ENCODE measurements at places on chromosomes 2 and 18. TPM values are rescaled to one million over a fixed set of nuclear protein-coding genes. Genes with fewer than 3 reads are reported as not detected.
A peak's percentile ranks its signal among the peaks of the same experiment; 100 is the strongest.

The SLC19A3 gene
- 0.10 TPM for total RNA-seq

The MARS2 gene
- total RNA-seq: 5.6 TPM

DNA sequence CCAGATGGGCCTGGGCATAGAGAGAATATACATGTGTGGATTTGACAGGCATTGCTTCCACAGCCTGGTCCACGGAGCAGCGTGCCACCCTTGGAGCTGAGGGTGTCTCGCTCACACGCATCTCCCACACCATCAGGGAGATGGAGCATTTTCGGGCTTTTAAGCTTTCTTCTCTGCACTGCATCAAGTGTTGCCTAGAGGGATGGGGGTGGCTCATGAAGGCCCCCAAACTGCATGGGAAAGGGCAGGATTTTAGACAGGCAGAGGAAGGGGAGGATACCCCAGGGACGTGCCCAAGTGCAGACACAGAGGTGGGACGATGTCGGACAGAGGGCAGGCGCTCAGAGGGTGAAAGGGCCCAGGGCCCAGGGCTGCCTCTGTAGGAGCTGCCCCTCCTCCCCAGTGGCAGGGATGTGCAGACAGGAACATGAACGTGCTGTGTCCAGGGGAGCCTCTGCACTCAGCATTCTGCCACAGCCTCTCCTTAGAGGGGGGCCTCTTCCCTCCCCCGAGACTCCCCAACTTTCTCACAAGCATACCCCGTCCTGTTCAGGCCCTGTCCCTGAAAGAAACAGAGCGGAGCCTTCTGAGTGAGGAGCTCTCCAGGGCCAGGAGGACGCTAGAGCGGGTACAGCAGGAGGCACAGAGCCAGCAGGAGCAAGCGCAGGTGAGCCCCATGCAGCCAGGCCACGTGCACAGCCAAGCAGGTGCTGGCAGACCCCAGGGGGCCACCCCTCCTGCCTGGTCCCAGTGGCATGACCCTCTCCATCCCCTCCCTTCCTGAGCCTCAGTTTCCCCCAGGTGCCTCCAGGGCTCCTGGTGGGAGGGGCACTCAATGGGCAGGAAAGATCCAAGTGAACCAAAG, 42.9 kb upstream of the SNED1 start:
- DNase-seq: no peak

DNA sequence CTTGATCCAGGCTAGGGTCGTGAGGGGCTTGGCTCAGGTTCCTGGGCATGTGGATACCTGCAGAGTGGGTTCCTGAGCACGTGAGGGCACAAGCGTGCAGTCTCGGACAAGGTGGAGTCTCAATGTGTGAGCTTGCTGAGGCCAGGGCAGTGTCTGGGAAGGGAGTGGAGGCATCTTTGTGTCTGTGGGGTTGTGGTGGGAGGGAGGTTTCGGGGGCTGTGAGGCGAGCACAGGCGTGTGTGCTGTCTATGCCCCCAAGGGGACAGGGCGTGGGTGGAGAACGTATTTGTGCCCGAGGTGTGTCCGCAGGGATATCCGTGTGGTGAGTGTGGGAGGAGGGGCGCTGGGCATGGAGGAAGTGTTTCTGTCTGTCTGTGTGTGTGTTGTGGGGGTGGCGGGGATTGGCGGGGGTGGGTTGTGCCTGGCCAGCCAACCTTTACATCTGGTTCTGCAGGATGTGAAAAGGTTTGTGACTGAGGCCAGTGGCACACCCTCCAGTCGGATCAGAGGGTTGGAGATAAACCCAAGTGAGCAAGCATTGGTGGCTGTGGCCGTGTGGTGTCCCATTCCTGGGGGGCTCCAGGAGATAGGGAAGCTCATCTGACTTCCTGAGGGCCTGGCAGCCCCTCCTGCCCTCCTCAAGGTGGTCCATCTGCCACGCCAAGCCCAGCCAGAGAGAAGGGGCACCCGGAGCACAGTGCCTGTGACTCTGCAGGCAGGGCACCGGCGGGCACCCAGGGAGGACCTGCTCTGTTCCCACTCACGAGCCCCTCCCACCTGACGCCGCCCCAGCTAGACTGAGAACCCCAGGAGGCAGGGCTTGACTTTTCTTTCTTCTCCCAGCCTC, 57.1 kb downstream of the ZFP36L2 start:
- no peak for DNase-seq

GRCh38 chr2:231672617-231673347, 35.5 kb upstream of the PTMA start:
- peak; percentile 88 for DNase-seq

DNA sequence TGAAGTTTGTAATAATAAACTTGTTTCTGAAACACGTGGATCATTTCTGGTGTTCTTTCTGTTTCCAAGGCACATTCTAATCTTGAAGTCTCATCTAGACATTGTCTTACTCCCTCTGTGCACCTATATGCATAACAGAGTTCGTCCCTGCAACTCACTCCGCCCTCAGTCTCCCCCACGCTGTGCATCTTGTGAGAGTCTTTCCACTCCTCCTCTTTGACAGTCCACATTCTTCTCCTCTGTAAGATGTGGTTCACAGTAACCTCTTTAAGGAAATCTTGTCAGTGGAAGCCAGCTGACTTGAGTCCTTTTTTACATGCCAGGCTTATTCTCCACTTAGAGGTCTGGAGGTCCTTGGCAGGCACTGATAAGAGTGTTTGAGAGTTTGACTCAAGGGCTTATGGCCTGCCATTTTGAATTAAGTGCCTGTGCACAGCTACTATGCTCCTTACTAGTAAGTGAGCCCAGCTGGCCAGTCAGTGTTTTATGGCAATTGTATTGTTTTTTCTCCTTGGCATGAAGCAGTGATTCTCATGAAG, 108.9 kb upstream of the IL1R2 start:
- no peak for DNase-seq

The HOXD13 gene
- total RNA-seq: 4.2 TPM

DNA sequence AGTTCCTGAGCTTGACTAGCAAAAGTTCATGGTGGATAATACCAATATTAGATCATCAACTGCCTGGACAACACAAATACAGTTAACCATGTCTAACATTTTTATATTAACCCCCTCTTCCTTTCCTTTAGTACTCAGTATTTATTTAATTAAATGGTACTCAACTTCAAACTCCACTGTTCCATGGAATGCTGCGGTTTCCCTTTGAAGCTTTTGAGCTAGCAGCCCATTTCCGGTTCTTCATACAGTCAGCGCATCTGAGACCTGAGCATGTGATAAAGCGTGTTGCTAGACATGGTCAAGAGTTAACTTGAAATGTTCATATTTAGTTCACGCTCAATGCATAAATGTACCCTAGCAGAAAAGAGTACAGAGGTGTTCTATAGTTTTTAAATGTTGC, 278.4 kb downstream of the ALPK2 start:
- no peak for DNase-seq

DNA sequence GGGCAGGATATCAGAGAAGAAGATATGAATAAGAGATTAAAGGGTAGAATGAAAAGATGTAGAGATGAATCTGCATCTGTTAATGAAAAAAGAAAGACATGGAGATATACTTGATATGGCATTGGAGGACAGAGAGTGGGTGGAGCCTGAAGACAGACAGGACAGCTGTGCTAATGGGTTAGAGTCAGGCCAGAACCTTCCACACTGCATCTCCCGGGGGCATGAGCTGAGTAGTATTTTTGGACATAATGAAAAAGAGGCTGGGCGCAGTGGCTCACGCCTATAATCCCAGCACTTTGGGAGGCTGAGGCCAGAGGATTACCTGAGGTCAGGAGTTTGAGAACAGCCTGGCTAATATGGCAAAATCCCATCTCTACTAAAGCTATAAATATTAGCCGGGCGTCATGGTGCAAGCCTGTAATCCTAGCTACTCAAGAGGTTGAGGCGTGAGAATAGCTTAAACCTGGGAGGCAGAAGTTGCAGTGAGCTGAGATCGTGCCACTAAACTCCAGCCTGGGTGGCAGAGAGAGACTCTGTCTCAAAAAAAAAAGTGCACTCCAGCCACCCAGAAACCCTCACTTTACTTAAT, 11.4 kb downstream of the FLACC1 start:
- DNase-seq: no peak

DNA sequence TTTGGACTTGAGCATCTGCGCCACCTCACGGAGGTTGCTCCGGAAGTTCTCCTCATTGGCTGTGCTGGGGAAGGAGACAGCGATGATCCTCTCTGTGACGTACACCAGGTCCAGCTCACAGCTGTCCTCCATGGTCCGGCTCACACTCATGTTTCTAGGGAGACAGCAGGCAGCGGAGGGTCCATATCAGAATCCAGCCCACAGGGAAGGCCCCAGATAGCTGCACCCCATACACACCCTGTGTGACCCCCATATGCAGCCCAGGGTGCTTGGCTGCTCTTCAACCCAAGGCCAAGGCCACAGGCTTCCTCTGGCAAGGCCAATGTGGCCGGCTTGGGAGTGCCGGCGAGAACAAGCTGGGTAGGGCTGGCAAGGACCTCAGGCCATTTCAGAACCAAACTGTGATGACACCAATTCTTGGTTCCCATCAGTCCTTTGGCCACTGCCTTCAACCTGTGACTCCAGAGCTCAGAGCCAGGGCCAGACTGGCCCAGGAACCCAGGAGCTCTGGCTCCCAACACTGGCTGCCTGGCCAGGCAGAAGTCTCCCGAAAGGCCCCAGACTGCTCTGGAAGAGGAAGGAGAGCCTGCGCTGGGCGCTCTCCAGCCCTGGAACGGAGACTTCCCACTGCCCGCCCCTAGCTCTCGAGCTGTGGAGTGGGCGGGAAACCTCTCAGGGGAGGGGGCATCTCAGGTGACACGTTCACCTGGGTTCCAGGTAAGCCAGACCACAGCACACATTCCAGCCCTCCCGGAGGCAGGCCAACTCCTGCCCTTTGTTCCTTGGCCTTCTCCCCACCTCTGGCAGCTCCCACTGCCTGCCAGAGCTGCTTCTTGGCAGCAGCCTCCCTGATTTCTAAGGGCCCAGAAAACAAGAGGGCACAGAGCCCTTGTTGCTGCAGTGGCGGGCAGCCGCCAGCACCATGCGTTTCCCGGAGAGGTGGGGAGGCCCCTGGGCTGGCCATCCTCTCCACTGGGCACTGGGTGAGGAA, 104.7 kb downstream of the TNS1 start:
- no peak for DNase-seq

DNA sequence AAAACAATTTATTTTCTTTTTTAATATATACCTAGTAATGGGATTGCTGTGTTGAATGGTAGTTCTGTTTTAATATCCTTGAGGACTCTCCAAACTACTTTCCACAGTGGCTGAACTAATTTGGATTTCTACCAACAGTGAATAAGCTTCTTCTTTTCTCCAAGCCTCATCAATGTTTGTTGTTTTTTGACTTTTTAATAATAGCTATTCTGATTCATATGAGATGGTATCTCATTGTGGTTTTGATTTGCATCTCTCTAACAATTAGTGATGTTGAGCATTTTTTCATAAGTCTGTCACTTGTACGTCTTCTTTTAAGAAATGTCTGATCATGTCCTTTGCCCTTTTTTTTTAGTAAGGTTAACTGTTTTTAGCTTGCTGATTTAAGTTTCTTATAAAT, 863.3 kb downstream of the CNTNAP5 start:
- DNase-seq: no peak

DNA sequence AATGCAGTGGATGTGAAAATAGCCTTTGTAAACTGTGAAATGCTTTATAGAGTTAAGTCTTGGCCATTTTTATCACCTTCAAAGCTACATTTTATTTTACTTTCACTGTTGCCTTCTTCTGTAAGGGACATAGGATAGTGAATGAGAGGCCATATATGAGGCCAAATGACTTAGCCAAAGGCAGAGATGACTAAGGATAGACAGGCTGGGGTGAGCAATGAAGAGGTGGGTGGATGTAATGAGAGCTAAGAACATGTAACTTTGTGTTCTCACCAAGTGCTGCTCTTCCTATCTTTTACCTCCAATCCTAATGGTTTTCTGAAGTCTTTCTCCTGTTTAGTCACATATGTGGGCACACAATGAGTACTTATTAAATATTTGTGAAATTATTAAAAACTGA, 101.9 kb downstream of the MBD5 start:
- DNase-seq: no peak

- peak; percentile 31 for DNase-seq
Observed at GRCh38 chr2:240149943-240150784, 9.7 kb upstream of the OTOS start.

The LBH gene
- total RNA-seq: 87.4 TPM

- no peak for DNase-seq
Observed at GRCh38 chr18:38369772-38370690, 804.4 kb upstream of the CELF4 start.

The CFAP65 gene
- total RNA-seq: 0.26 TPM

- DNase-seq: no peak
Observed at GRCh38 chr2:178846458-178846802, 39.2 kb upstream of the TTN start.

DNA sequence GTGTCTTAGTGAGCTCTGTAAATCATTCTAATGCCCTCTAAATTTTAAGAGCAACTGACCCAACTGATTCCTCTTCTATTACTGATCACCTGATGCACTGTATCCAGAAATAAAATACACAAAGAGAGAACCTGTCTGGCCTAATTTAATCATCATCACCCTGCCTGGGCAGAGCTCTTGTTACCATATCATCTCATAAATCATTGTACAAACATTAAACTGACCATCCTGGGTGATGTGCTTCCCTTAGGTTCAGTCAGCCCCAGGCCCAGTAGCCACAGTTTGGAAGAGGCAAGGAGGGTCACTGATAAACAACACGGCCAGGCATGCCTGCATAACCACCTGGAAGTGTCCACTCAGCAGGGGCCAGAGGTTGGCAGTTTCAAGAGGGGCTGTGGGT, 22.7 kb upstream of the ACMSD start:
- no peak for DNase-seq

GRCh38 chr18:36811955-36812354, 16.8 kb downstream of the TPGS2 start:
- no peak for DNase-seq

DNA sequence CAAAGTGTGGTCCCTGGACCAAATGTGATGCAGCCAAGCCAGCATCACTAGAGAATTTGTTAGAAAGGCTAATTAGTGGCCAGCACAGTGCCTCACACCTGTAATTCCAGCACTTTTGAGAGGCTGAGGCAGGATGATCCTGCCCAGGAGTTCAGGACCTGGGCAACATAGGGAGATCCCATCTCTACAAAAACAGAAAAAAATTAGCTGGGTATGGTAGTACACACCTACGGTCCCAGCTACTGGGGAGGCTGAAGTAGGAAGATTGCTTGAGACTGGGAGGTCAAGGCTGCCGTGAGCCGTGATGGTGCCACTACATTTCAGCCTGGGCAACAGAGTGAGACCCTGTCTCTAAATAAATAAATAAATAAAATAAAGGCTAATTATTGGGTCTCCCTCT, 69.9 kb upstream of the FZD5 start:
- DNase-seq: no peak

DNA sequence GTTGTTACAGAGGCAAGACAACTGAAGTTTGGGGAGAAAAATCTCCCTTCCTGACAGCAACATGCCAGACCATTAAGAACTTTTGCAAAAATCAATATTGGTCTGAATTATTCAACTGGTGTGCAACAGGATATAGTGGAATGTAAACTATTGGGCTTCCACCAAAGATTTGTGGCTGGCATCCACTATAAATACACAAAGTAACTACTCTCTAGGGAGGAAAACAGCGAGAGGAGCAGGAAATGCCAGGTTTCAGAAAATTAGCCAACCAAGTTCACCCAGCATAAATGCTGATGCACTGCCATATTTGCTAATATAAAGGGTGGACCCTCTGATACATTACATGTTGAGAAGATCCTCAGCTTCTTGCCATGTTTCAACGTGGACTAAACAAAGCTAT, 267.6 kb upstream of the LYPD1 start:
- DNase-seq: peak; percentile 4
